ENCODE measurements at places on chromosomes 6 and 20.

- no peak for DNase-seq
Measured at GRCh38 chr6:46044881-46045617, 29.4 kb upstream of the CLIC5 start.

DNA sequence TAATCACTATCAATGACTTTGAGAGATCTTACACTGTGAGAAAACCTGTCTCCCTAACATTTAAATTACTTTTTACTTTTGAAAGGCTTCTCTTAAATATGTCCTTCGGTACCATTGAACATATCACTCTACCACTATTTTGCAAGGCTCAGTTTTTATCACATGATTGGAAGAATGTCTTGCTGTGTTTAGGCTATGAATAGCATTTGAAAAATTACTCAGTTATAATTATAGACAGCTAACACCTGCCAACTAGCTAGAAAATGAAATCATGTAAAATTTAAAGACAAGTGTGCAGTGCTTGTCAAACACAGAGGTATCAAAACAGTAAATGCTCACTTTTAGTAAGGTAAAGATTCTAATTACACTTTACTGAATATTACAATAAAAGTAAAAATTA is 11.0 kb downstream of the SESN1 start:
- no peak for DNase-seq

- DNase-seq, result no peak
Measured at GRCh38 chr20:44750081-44750805, 4.6 kb downstream of the KCNK15 start.

DNA sequence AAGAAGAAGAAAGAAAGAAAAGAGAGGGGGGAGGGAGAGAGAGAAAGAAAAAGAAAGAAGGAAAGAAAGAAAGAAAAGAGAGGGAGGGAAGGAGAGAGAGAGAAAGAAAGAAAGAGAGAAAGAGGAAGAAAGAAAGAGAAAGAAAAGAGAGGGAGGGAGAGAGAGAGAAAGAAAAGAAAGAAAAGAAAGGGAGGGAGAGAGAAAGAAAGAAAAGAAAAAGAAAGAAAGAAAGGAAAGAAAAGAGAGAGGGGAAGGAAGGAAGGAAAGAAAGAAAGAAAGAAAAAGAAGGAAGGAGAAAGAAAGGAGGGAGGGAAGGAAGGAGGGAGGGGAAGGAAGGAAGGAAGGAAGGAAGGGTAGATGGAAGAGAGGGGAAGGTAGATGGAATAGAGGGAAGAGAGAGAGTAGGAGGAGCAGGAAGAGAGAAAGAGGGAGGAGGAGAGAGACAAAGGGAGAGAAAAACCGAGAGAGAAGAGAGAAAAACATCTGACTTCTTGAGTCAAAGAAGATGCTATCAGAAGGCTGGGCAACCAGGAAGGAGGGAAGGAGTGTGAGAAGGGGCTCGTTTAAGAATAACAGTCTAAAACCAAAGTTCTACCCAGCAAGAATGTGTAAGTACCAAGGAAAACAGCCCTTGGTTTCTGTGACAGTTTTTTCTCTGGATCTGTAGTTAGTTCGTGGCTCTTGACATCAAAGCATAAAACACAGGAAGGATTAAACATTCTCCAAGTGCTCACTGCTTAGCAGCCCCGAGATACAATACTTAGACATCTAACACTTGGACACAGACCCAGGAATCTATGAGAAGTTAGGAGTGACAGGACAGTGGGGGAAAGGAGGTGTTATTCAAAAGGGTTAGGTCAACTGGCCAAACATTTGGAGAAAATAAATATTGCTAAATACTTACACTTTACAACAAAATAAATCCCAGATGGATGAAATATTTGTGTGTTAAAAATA is 131.9 kb upstream of the STMND1 start:
- DNase-seq, result no peak

- no peak for DNase-seq
Measured at GRCh38 chr20:1448081-1448620, 18.5 kb downstream of the NSFL1C start.

DNA sequence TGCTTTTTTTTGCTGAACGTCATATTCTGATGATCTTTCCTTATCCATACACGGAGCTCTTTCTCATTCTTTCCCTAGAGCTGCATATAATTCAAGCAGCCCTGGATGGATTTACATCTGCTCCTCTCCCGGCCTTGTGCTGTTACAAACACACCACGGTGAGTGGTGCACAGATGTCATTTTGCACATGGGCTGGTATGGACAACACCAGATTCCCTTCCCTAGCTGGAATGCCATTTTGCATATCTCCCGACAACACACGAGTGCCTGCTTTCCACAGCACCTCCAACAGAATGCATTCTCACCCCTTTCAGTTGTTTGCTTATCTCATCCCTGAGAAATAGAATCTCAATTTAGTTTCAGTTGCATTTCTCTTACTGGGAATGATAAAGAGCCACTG is 69.5 kb upstream of the AFDN start:
- DNase-seq, result no peak

DNA sequence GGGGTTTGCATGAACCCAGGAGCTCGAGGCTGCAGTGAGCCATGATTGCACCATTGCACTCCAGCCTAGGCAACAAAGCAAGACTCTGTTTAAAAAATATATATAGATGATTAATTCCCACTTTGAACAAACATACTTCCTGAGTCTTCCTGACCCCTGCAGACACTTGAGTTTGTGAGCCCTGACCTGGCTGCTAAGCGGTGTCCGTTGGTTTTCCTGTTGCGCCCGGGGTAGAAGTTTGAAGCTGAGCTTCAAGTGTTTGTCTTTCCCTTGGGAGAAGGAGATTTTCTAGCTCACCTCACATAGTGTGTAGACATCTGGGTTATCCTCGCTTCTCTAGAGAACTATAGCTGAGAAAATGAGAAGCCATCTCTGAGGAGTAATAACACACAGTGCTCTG is 11.7 kb upstream of the BCAS1 start:
- no peak for DNase-seq

DNA sequence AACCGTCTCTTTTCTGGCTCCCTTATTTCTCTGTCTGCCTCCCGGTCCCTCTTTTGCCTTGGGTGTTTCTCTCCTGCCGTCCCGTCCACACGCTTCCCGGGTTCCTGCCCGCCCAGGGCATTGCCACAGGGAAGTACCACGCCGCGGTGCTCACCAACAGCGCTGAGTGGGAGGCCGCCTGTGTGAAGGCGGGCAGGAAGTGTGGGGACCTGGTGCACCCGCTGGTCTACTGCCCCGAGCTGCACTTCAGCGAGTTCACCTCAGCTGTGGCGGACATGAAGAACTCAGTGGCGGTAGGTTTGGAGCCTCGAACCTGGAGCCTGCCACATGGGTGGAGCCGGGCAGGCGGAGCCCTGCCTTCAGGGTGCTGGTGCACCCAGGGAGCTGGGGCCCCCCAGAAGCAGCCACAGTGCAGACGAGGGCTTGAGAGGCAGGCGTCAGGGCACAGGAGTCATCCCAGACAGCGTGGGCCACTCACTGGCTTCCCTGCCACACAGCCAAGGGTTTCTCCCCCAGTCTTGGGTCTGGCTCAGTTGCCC is 21.3 kb downstream of the NPEPL1 start:
- peak; percentile 23 for DNase-seq

GRCh38 chr6:107820338-107821261 is 3.5 kb downstream of the SCML4 start:
- peak; percentile 57 for DNase-seq

DNA sequence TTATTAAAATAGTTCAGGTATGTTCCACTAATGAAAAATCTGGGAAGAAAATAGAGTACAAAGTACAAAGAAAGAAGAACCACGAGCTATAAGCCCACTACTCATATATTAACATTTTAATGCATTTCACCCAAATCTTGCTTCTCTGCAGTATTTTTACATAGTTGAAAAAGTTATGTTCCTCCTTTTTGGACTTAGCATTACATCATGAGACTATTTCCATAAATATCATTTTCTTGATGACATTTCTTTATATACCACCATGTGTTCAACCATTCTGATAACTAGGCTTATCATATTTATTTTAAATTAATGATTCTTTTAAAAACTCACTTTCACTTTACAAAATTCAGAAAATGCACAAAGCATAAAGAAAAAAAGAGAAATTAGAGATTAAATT is 3.0 kb downstream of the IPCEF1 start:
- no peak for DNase-seq

DNA sequence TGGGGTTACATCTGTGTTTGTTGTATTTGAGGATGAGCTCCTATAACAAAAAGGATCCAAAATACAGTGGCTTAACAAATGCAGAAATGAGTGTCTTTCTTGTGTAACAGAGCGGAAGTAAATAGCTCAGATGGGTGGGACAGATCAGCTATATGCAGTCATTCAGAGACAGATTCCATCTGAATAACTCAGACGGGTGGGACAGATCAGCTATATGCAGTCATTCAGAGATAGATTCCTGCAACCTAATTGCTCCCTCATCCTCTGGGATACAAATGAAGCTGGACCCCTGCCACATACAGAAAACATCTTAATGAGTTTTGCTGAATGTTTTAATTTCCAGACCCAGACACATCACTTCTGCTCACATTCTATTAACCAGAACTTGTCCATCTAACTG is 332.3 kb downstream of the BCKDHB start:
- DNase-seq, result no peak

- no peak for DNase-seq
Measured at GRCh38 chr6:55220961-55221360, 46.6 kb downstream of the HCRTR2 start.

DNA sequence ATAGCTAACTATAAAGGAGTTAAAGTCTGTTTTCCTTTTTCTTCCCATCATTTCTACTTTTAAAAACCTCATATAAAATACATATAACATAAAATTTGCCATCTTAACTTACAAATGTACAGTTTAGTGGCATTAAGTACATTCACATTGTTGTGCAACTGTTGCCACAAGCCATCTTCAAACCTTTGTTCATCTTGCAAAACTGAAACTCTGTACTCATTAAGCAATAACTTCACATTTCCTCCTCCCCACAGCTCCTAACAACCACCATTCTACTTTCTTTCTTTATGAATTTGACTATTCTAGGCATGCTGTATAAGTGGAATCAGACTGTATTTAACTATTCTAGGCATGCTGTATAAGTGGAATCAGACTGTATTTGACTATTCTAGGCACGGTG is 4.5 kb downstream of the CCDC170 start:
- DNase-seq, result no peak

- DNase-seq, result no peak
Measured at GRCh38 chr20:60338556-60338955, 380.3 kb downstream of the CDH26 start.

DNA sequence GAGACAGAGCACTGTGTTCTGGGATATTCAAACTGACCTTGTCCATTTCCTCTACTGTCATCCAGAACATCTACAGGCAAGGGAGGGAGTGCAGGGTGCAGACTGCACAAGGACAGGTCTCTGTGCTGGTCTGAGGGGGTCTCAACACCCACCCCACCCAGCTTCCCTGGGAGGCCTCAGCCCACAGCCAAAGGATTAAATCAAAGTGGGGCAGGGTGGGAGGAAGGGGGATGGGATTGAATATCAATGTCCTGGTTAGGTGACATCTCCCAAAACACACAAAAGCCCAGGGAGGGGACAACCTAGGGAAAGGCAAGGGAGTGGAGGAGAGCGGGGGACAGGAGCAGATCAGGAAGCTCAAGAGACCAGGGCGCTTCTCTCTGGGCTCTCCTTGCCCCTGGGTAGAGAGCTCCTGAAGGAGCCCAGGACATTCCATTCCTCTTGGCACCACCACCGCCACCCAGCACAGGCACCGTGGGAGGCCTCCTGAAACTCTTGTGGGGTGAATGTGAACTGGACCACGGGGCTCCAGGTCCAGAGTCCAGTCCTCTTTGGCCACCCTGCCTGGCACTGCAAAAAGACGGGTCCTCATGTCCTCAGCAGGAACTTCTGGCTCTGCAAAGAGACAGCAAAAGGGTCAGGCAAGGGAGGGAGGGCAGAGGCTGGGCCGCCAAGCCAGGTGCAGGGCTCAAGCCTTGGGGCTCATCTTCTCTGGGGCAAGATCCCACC is 73.9 kb downstream of the JPH2 start:
- no peak for DNase-seq

DNA sequence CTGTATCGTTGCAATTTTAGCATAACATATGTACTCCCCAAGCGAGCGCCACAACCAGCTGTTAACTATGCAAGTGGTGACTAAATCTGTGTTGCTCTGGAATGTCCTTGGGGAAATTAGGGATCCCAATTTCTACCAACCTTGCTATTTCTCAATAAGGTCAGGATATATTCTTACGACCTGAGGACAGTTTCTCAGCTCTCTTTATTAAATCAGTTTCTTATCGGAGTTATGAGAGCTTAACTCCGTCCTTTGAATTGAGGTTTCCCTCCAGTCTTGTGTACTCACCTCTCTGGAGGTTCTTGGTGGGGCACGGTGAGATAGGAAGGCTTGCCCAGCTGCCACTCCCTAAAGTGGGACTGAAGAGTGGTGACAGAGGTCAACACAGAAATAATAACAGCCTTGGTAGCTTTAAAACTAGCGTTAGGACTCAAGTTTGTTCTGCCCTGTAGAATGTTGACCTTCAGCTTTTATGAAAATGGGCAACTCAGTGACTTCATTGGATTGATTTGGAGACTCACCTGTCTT is 694 bp downstream of the MRPS18B start:
- DNase-seq, result no peak

DNA sequence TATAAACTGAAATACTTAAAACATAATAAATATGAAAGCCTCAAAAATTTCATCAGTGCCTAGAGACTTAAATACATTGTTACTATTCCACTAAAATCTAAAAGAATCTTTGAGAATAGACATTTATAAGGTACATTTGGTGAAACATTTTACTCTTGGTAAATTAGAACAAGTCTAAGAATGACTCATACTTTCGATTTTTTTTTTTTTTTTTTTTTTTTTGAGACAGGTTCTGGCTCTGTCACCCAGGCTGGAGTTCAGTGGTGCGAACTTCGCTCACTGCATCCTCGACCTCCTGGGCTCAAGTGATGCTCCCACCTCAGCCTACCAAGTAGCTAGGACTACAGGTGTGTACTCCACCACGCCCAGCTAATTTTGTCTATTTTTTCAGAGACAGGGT is 6.4 kb downstream of the FUCA2 start:
- DNase-seq, result no peak

GRCh38 chr20:32647606-32648005 is 26.1 kb downstream of the C20orf203 start:
- DNase-seq, result no peak

DNA sequence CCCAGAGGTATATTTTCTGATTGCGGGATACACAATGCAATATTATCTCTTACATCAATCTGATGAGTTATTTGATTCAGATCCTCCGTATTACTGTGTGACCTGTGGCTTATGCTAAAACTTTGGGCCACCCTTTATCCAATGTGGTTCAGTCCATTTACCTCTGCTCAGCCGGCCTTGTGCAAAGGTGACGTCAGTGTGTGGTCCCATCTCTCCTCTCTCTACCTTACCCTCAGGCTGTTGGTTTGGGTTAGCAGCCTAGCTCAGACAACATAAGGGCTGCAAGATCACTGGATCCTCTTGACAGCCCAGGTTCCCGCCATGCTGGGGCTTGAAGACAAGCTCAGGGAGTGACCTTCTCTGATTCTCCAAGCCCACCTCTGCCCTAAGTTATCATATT is 33.0 kb downstream of the SNHG17 start:
- no peak for DNase-seq

GRCh38 chr20:32052778-32053362 is 828 bp downstream of the HCK start:
- DNase-seq, result no peak

- no peak for DNase-seq
Measured at GRCh38 chr20:60424267-60424902, 466.2 kb downstream of the CDH26 start.

GRCh38 chr6:163634211-163635171 is 220.0 kb downstream of the QKI start:
- no peak for DNase-seq

GRCh38 chr20:31602779-31603441 is 2.2 kb upstream of the ID1 start:
- DNase-seq, result peak; percentile 47
